ENCODE measurements at places on chromosomes 5 and 9. TPM values are rescaled to one million over a fixed set of nuclear protein-coding genes. Genes with fewer than 3 reads are reported as not detected.
A peak's percentile ranks its signal among the peaks of the same experiment; 100 is the strongest.

Gene C5orf58
- not detected for total RNA-seq

GRCh38 chr5:151098768-151099121, 17.9 kb upstream of the TNIP1 start:
- DNase-seq = no peak

DNA sequence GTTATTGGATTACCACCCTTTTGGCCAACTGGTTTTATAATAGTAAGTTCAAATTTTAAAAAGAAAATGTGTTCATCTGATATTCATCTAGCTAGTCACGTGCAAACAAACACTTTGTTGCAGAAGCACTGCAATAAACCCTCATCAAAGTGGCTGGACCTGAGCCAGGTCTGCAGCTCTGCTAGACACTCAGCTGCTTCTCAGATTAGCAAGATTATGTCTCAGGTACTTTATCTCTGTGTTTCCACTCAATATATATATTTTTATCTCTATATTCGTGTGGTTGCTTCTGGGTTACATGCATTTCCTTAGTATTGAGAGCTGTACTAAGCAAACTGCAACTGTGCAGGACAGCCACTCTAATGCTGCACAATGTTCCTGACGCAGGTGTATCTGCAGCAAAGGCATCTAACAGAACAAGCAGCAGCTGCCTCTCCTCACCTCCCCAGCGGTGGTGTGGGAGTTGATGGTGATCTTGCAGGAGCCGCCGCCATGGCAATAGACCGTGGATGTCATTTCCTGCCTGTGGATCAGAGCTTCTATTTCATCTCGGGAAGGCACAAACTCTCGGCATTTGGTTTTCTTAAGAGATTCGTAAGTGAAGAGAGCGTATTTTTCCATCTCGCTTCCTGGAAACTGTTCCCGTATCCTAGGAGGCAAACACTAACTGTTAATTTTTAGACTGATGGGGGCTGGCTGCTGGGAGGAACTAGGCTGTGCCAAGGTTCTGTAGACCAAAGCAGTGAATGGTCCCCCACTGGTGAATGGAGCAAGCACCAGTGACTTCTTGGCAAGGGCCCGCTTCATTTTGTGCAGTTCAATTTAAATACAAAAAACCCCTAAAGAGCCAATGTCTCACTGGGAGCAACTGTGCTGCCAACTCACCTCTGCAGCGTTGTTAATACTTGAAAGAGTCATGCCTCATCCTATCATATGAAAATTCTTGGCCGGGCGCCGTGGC, 56.7 kb upstream of the RETREG1 start:
- no peak for DNase-seq

GRCh38 chr9:27353474-27354229, 56.7 kb upstream of the EQTN start:
- peak; percentile 42 for DNase-seq

DNA sequence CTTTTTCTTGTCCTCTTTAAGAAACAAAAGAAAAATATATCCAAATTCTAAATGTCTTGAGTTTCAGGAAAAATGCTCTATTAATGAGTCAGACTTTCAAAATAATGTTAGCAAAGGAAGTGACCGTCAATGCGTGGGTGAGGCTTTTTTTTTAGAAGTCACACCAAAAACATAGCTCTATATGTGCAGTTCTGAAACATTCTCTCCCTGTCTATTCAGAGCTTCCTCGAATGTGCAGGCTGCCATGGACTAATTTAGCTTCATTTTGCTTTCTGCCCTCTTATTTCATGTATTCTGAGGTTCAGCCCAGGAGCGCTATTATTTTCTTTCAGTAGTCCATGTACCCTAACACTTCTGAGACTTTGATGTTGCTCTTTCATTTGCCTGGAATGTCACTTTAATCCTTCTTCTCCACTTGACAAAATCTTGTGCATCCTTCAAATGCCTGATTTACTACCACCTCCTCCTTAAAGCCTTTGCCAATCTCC, 72.5 kb upstream of the RASA1 start:
- DNase-seq = no peak

- no peak for DNase-seq
Observed at GRCh38 chr5:159825551-159826051, 90.7 kb upstream of the ADRA1B start.

DNA sequence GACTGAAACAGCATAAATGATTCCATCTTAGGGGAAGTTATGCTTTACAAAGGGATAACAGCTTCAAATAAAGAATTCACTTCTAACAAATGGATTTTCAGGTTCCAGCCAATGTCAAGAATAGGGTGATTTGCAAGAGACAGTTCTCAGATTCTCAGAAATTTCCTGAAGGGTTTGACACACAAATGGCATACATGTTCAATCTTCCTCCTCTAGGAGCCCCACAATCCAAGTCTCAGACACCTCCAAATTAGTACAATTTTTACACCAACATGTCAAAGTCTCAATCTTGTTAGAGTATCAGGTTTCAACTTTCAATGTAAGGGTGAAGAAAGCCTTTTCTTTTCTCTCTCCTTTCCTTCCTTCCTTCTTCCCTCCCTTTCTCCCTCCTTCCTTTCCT, 996.6 kb downstream of the TLE1 start:
- no peak for DNase-seq

DNA sequence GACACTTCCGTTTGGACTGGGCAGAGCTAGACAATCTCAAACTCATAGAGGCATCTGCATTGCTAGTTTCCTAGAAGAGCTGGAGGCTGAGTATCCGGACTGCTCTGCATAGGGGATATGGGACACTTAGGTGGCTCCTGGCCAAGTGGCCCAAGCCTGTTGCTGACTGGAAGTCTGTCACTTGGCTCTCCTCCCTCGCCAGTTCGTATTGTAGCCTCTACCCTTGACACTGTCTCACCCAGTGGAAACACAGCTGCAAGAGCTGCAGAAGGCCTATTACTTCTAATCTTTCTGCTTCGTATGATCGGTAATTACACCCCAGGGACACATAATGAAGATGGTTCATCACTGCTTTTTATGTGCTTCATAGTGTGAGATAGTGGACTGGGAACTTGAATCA, 34.7 kb downstream of the ITGA1 start:
- no peak for DNase-seq

Gene MTX3
- total RNA-seq = 11.7 TPM

Gene PPP2R2B
- total RNA-seq = 2.0 TPM

GRCh38 chr9:69936427-69936826, 107.2 kb upstream of the MAMDC2 start:
- no peak for DNase-seq

Gene FGFR4
- 0.53 TPM for total RNA-seq

- no peak for DNase-seq
Observed at GRCh38 chr5:138386290-138386689, 33.8 kb downstream of the KDM3B start.

DNA sequence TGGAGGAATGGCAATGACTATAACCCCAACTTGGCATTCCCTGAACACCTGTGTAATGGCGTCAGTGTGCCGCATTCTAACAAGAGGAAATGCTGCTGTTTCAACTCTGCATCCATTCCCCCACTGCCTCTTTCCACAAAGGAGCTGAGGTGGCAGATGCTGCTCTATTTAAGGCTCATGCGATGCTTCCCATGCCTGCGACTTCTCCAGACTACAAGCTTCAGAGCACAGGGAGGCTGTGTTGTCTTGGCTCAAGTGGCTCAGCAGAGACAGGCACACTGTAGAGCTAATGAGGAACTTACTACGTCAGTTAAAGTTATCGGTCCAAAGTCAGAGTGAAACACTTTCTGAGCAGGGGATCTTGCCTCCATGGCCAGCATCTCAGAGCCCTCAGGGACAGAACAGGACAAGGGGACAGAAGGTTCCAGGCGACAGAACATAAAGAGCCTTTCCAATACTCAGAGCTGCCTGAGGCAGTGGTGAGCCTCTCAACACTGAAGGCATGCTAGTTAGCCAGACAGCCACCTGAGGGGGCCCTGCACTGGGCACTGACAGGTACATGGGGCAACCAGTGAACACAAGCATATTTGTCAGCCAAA, 21.8 kb downstream of the TNIP1 start:
- no peak for DNase-seq

Gene PCDHB8
- not detected for total RNA-seq

Gene KIF24
- 11.2 TPM for total RNA-seq

- no peak for DNase-seq
Observed at GRCh38 chr5:110977915-110978314, 93.6 kb upstream of the TSLP start.

Gene SLC25A48
- not detected for total RNA-seq

- DNase-seq = no peak
Observed at GRCh38 chr5:145237843-145238242, 597.3 kb downstream of the PRELID2 start.

GRCh38 chr5:59483971-59484472, 409.5 kb downstream of the PDE4D start:
- no peak for DNase-seq

Gene FAM153A
- 14.3 TPM for total RNA-seq

- no peak for DNase-seq
Observed at GRCh38 chr5:163908253-163908652, 402.8 kb downstream of the MAT2B start.

DNA sequence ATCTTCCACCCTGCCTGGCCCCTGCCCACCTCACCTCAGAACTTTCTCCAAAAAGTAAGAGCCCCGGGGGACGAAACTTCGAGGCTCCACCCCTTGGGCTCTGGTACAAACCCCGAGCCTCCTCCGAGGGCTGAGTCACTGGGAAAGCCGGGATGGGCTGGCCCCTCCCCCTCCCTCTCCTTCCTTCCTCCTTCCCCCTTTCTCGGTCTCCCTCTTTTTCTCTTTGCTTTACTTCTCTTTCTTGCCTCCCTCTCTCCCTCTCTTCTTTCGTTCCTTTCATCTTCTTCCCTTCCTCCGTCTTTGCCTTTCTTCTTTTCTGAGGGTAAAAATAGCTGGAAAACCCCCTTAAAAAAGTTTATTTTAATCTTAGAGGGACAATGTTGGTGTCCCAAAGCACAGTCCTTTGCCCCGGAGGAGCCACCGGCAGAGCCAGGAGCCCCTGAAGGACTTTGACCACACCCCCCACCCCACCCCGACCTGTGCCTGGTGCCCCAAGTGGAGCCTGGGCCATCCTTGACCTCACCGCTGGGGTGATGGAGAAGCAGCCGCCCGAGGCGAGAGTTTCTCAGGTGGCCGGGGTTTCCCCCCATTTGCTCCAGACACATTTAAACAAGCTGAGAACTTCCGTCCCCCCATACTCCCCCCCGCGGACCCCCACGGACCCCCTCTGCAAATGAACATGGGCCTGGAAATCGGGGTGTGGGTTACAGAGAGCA, 5.7 kb upstream of the NOTCH1 start:
- DNase-seq = no peak

DNA sequence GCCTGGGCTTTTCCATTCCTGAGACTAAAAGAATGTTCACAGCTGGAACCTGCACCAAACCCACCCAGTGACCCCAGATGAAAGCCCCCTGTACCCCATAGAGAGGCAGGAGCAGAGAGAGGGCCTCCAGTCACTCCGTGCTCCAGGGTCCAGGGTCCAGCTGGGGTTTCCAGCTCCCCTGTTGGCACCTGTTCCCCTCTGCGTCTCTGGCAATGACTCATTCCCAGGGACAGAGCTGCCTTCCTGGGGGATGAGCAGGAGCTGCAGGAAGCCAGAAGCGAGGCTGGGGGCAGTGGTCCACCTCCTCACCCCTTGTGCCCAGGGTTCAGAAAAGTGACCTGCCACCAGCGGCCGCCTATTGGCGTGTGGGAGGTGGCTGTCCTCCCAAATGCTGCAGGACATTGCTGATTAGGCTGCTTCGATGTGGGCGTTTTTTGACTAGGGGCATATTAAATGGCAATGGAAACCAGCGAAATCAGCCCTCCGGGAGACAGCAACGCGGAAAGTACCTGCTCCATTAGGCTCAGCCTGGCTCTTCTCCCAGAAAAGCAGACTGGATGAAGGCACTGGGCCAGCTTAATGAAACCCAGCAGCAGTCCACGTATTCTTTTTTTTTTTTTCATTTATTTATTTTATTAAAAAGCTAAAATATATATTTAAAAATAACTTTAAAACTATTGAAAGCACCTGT, 97.4 kb downstream of the DAP start:
- DNase-seq = no peak

- DNase-seq = no peak
Observed at GRCh38 chr5:95647886-95648860, 1.6 kb downstream of the RFESD start.

DNA sequence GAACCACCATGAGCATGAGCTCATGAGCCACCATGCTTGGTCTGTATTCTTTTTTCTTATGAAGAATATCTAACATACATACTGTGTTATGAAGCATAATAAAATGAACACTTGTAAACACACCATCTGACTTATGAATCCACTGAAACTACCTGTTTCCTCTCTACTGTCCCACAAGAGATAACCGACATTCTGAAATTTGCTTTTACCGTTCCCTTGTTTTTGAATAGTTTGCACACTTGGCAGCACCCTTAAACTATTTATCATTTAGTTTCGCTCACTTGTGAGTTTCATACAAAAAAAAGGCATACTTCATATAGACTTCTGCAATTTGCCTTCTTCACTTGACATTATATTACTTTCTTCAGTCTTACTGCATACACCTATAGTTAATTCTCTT, 8.9 kb downstream of the LARS1 start:
- no peak for DNase-seq

DNA sequence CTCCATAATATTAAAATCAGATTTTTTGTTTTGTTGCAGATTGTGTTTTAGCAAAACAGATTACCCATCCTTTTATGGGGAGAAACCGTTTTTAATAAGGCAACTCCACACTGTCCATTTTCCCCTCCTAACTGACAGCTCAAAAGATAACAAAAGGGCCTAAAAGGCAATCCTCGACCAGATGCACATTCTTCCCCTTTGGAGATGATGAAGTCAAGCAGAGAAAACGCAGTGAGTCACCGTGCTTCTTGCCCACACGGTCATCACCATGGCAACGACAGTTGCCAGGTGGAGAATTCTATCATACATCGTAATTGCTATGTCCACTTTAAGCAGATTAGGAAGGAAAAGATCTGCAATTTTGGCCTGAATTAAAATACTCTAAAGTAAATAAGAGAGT, 96.4 kb downstream of the DIRAS2 start:
- DNase-seq = no peak

DNA sequence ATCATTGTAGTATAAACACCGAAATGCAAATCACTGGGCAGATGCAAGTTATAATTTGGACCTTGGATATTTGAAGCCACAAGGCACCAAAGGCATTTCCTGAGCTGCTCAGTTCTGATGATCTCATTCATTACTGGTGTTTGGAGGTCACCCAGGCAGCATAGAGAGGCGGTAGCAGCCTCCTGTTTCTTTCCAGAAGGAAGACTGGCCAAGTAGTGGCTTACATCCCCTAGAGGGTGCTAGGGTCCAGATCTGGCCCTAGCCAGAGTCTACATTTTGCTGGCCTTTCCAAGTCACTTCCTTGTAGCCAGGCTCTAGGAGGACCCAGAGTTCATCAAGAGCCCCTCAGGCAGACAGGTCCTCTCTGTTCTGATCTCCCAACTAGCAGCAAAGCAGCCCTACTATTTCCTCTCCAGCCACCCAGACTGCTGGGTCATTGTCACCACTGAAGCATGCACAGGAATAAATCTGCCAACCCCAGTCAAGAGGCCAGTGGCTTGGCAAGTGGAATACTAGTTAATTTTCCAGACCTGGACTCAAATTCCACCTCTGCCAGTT, 33.4 kb upstream of the TTC1 start:
- no peak for DNase-seq
